ENCODE measurements at places on chromosomes 2 and 18.

- no peak for DNase-seq
Measured at GRCh38 chr18:55918444-55918843, 330.5 kb upstream of the TCF4 start.

GRCh38 chr2:31414601-31415241 is at the start of gene XDH:
Gene XDH, minus strand, starts transcription at chr2:31414742. Its CDS starts 76 bp downstream, at chr2:31414666.
- DNase-seq = peak; percentile 49

GRCh38 chr2:183081911-183082310 is 3.4 kb downstream of the DUSP19 start:
- DNase-seq = no peak

GRCh38 chr2:19122220-19122619 is 236.2 kb downstream of the OSR1 start:
- DNase-seq = no peak

DNA sequence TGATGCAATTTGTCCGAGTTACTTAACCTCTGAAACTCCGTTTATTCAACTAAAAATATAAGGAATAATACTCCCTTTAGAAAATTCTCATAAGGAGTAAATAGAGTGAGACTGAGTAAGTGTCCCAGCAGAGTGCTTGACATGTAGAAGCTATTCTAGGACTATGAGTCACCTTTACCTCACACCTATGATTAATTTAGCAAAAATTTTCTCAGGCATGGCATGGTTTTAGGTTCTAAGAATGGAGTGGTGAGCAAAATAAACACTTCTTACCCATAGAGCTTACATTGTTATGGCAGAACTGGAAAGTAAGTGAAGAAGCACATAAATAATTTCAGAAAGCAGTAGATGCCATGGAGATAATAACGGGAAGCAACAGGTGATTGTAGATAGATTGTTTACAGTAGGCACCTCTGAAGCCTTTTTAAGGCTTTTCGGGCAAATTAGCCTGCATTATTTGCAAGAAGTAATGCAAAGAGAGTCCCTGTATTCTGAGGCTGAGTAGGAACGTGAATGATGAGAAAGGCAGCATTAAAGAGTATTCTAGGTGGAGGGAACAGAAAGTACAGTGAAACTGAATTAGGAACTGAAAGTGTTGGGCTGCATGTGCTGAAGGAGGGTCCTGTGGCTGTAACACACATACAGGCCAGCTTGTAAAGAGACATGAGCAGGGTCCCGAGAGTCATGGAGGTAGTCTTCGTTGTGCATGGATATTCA is 209.2 kb downstream of the ZNF407 start:
- peak; percentile 8 for DNase-seq

- DNase-seq = no peak
Measured at GRCh38 chr2:56314796-56315195, 131.0 kb downstream of the CCDC85A start.

- DNase-seq = no peak
Measured at GRCh38 chr18:11437046-11437445, 172.3 kb upstream of the SLC35G4 start.

DNA sequence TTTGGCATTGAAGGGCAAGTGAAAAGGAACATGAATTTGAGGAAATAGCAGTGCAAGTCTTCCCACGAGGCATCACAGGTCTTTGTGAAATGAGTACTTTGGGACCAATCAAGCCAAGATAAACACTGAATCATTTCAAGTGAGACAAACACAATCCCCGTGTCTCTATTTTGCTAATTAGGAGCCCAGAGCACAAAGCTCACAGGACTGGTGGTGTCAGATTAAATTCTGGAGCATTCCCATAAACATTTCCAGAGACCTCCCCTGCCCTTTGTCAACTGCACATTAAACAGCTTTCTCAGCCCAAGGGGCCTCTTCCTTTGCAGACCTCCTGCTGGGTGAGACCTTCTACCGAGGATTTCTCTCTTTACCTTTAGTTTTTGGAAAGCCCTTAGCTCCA is 50.7 kb downstream of the DAPL1 start:
- no peak for DNase-seq

DNA sequence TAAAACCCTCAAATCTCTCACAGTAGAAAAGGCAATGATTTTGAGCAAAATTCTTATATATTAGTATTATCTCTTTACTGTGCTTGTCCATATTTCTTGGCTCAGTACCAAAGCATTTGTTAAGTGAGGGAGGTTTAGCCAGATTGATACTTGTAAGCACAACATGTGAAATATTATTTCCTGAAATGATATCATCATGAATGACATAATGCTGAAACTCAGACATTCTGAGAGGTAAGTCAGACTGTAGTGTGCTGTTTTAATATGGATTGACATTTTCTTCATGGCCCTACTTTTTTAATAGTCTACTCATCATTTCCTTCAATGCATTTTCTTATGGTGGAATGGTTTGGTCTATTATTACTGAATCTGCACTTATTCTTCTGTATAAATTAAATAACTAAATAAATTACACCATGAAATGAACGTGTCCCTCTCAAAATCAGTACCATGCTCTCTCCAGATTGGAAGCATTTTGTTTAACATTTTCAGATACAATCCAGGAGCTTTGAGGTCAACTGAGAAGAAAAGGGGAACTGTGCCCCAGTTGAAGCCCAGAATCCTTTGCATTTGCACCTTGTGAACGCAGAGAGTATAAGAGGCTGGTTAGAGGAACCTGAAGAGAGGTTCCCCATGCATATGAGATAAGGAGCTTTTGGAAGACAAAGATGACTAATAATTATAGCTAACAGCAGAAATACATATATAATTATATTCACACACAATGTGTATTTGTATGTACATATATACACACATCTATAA is 50.1 kb upstream of the CRACDL start:
- DNase-seq = no peak

DNA sequence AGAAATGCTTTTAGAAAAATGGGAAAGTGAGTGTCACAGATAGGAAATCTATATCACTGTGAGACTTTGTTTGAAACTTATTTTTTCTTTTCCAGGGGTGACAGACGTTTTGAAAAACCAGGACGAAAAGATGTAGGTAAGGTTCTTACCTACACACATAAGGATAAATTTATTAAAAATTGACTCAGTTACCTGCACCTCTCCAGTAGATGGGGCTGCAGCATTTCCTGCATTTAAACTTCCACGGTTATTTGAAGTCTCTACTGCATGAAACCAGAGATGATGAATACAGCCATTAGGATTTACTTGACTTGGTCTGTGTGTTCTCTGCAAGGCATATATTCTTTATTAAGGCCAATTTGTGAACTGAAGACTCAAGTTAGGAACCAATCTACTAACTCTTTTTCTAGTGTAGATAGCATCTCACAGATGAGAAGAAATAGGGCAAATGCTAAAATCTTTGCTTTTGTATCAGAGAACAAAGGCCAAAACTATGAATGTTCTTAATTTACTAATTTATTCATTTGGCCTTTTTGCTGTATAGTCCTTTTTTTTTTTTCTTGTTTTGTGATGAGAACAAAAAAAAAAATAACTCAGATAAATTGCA is 15.0 kb downstream of the KCNJ13 start:
- peak; percentile 69 for DNase-seq

DNA sequence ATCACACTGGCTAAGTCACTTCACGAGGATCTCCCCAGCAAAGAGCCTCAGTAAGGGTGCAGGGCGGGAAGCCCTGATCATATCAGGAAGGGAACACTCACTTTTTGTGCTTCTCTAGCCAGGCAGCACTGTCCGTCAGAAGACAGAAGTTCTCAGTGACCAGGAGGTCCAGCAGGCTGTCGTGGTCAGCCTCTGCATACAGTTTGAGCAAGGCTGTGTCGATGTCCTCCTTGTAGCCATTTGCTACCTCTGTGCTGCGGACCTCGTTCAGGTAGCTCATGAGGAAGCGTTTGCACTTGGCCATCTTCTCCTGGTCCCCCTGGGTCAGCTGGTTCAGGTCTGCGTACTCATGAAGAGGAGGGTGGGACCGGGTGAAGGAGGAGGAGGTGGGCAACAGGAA is 38.7 kb downstream of the GPR45 start:
- no peak for DNase-seq

GRCh38 chr18:4020026-4020425 is 435.1 kb downstream of the DLGAP1 start:
- no peak for DNase-seq

DNA sequence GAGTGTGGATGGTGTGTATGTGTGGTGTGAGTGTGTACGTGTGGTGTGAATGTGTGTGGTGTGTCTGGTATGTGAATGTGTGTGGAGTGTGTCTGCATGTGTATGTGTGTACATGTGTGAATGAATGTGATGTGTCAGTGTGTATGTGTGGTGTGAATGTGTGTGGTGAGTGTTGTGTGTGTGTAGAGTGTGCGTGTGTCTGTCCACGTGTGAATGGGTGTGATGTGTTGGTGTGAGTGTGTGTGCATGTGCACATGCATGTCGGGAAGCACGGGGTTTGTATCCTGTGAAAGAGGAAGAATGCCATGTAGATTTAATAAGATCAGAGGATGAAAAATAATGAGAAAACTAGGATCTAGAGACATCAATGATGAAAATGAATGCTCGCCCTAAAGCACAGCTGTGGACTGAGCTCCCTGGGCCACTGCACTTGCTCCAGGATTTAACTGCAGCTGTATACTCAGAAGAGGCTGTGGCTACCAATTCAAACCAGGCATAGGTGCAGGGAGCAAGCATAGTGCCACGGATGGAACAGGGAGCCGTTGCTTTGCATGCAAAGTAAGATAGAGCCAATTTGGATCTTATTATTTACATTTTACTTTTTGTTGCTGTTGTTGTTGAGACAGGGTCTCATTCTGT is 122.7 kb downstream of the DOCK10 start:
- DNase-seq = no peak

DNA sequence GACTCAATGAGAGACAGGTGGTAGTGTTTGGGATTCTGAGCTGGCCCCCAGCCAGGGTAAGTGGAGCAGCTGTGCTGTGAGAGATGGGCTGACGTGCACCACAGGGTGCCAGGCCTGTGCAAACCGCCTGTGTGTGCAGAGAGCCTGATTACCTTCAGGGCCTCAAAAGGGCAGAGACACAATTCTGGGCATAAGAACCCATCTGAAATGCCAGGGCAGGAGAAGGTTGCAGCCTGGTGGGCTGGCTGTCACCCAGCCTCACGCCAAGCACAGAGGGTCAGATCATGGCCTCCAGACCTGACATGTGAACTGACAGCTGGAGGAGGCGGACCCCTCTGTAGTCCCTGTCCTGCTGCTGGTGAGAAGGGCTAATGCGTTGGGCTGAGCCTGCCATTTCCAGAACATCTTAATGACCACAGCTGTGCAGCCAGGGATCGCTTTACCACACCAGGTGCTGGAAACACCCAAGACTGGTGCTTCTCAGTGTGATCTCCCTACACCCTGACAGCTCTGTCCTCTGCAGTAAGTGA is 100.9 kb downstream of the ARL4C start:
- no peak for DNase-seq

DNA sequence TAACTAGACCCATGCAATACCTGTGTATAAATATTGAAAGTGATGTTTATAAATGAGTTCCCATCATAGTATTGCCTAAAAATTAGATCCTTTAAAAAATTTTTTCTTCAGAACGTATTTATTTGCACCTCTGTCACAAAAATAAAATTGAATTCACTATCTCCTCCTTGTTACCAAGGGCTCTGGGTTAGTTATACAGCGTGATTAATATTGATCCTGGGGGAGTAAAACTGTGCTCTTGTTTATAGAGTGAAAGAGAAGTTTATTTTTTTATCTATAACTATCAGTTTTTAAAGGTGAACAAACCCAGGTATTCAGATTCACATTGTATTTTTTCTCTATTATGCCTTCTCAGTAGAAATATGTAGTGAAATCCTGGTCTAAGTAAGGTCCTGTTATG is 458.5 kb downstream of the CPS1 start:
- DNase-seq = no peak

DNA sequence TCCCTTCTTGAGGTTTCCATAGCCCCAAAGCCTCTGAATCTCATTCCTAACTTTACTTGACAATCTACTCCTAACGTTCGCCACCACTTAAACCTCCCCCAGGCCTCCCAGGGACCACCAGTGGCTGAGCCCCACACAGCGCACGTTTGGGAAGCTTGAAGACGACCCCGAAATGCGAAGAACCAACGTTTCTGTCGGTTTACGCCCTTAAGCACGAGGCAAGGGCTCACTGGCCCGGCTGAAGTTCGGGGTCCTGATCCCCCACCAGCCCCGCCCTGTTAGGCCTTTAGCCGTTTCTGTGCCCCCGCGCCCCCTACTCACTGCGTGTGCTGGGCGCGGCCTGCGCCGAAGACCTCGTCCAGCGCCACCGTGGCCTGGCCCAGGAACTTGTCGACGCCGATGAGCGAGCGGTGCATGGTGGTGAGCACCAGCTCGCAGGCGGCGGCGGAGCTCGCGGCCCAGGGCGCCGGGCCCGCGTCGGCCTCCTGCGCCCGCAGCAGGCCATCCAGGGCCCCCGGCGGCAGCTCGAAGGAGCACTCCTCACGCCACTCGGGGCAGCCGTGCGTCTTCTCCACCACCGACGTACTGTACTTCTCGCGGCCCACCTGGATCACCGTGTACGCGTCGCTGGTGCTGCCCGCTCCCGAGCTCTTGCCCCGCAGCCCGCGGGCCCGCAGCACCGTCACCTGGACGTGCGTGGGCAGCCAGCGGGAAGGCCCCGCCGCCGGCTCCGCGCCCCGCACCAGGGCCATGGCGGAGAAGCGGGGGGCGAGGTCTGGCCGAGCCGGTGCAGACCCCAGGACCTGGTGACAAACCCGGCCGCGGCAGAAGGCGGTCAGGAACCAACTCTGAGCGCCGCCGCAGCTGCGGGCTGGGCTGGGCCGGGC is 479 bp downstream of the RAB11FIP5 start:
- peak; percentile 61 for DNase-seq

DNA sequence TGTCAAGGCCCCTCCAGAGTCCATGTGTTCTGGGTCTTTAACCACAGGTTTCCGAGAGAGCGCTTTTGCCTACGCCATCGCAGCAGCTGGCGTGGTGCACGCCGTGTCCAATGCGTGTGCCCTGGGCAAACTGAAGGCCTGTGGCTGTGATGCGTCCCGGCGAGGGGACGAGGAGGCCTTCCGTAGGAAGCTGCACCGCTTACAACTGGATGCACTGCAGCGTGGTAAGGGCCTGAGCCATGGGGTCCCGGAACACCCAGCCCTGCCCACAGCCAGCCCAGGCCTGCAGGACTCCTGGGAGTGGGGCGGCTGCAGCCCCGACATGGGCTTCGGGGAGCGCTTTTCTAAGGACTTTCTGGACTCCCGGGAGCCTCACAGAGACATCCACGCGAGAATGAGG is 9.3 kb downstream of the WNT10A start:
- no peak for DNase-seq

DNA sequence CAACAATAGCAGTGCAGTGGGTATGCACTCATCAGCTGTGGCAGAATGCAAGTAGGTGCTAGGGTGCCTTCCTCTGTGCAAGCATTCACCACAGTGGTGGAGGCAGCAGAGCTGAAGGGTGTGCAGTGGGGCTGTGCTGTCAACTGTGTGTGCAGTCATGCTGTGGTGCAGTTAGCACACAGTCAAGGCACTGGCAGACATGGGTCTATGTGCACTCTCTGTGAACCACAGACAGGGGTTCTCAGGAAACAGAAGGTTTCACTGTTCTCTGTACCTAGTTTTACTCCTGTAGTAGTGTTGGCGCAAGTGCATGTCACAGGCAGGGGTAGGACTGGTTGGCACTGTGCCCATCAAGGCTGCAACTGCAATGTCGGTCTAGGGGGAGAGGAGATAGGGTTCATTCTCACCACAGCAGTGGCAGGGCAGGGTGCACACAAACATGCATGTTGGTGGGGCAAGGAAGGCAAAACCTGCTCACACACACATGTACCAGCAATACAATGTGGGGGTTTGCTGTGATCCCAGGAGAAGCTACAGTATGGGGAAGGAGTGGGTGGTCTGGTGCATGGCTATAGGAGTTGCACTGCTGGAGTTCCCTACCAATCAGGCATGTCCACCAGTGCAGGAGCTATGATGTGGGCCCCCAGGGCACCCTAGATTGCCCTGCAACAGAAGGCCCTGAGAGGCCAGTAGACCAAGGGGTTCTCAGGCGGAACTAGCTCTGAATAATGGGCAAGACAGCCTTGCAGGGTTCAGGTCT is 242.7 kb upstream of the DDX18 start:
- DNase-seq = no peak
